Lung (tissue), 17 donors: ENCODE measurements at places on chromosomes 4 and X. TPM values are rescaled to one million over a fixed set of nuclear protein-coding genes. Genes with fewer than 3 reads are reported as not detected.

PRDM8 gene
- total RNA-seq: 0.46 TPM

GRCh38 chrX:130246084-130246483, 22.6 kb downstream of the ZNF280C start:
- no peaks in the 10 kb centered on the region for H3K4me1 ChIP-seq
- no peak overlapping the region for H3K4me3 ChIP-seq
- H3K36me3 ChIP-seq: peaks cover 2% of the 10 kb centered on the region
- no peak for DNase-seq
- no peak overlapping the region for H3K27ac ChIP-seq
- H3K27me3 ChIP-seq: peaks cover 3% of the 10 kb centered on the region

SRPX gene
- 44.9 TPM for total RNA-seq

CT45A5 gene
- total RNA-seq: not detected

DOCK11 gene
- 27.0 TPM for total RNA-seq

GRCh38 chr4:86050496-86050895, 309.4 kb downstream of the MAPK10 start:
- no peak for DNase-seq
- no peaks in the 10 kb centered on the region for H3K36me3 ChIP-seq
- H3K27me3 ChIP-seq: no peaks in the 10 kb centered on the region
- no peak overlapping the region for H3K4me3 ChIP-seq
